ENCODE measurements at places on chromosomes 2 and 18. TPM values are rescaled to one million over a fixed set of nuclear protein-coding genes. Genes with fewer than 3 reads are reported as not detected.

DNA sequence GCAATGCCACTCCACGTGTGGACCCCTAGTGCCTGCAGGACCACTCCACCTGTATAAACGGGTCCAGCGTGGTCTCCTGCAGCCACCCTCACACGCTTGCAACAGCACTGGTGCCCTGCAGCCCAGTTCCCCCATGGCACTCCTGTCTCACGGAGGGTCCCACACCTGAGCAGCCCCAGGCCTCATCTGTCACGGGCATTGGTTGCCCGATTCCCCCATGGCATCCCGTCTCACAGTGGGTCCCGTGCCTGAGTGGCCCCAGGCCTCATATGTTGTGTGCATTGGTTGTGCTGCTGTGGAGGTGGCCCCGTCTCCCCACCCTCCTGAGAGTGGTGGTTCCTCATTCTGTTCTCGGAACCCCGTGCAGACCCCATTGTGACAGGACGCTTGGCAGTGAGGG lies 43.4 kb downstream of the CTDP1 start:
- H3K36me3 ChIP-seq: peaks cover 83% of the 10 kb centered on the region
- no peaks in the 10 kb centered on the region for H3K27me3 ChIP-seq
- no peak overlapping the region for H3K4me3 ChIP-seq
- no peak for DNase-seq
- no peak overlapping the region for H3K27ac ChIP-seq
- H3K4me1 ChIP-seq: peaks cover 2% of the 10 kb centered on the region

The SDC1 gene
- 0.62 TPM for total RNA-seq

GRCh38 chr2:126877861-126878565 lies 20.7 kb upstream of the TEX51 start:
- no peak overlapping the region for H3K4me3 ChIP-seq
- no peaks in the 10 kb centered on the region for H3K4me1 ChIP-seq
- no peaks in the 10 kb centered on the region for H3K36me3 ChIP-seq
- no peak for DNase-seq

DNA sequence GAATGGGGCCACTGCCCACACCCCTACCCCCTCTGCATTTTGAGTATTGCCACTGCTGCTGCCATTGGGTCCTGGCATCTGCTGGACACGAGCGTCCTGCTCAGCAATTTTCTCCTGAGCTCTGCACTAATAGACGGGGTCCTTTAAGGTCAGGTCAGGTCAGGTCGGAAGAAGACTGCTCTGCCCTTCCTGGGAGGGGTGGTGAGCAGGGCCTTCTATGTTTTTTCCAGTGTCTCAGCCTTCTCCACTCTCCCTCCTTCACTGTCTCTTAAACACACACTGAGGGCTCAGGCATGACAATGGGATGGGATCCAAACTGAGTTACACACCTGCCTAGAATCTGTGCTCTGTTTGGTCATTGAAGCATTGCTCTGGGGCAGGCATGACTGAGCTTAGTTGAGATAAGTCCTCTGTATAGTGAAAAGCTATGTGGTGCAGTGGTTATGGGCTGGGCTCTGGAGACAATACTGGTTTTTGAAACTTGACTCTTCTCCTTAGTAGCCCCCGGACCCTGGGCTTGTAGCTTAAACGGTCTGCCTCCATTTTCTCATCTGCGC lies 10.6 kb downstream of the MYO1B start:
- no peak overlapping the region for H3K27ac ChIP-seq
- no peak for DNase-seq
- H3K36me3 ChIP-seq: no peaks in the 10 kb centered on the region

DNA sequence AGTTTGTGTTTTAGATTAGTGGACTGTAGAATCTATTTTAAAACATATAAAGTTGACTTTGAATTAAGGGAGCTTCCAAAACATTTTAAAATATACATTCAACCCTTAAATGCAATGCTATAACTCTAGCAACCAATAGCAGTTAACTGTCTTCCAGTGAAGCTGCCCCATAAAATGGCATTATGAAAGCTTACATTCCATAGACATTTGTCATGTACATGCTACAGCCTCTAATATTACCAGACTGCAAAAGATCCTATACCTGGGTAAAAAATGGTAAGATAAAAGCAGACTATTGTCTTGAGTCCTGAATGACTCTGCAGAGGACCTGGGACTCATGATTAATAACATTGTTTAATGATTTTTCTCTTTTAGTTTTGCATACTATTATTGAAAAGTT lies 489.4 kb downstream of the LRP1B start:
- H3K27me3 ChIP-seq: no peaks in the 10 kb centered on the region
- no peaks in the 10 kb centered on the region for H3K4me1 ChIP-seq
- no peaks in the 10 kb centered on the region for H3K36me3 ChIP-seq
- DNase-seq: no peak
- H3K27ac ChIP-seq: no peak overlapping the region

The GAREM2 gene
- 5.9 TPM for total RNA-seq

Measured in activated T-helper 2 cell treated with anti-CD3 and anti-CD28 coated beads, Interferon-gamma antibody, Interleukin-2, Interleukin-4, amounts not matched to agents 10 μg/mL and 5 μg/mL and 100 μg/mL, durations not matched to agents 14 hours and 24 hours and 36 hours (primary cell).